Vagina (tissue), 2 donors: ENCODE measurements at places on chromosomes 16 and 17.

DNA sequence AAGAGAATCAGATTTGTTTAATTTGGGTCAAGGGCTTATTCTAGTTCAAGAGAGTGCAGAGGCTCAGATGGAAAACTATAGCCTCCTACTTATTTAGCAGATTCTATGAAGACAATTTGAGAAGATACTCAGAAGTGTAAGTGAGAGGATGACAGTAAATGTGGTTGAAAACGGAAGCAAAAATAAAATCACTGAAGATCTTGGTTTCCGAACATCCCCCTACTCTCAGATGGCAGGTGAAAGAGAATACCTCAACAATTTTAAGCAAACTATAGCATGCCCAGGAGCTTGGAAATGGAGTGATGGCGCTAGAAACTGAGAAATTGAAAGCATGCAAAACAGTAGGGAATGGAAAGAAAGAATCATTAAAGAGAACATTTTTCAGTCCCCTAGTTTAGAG, 705.5 kb upstream of the CDH8 start:
- DNase-seq, result no peak

GRCh38 chr16:80114699-80115098, 426.1 kb upstream of the DYNLRB2 start:
- no peak for DNase-seq

DNA sequence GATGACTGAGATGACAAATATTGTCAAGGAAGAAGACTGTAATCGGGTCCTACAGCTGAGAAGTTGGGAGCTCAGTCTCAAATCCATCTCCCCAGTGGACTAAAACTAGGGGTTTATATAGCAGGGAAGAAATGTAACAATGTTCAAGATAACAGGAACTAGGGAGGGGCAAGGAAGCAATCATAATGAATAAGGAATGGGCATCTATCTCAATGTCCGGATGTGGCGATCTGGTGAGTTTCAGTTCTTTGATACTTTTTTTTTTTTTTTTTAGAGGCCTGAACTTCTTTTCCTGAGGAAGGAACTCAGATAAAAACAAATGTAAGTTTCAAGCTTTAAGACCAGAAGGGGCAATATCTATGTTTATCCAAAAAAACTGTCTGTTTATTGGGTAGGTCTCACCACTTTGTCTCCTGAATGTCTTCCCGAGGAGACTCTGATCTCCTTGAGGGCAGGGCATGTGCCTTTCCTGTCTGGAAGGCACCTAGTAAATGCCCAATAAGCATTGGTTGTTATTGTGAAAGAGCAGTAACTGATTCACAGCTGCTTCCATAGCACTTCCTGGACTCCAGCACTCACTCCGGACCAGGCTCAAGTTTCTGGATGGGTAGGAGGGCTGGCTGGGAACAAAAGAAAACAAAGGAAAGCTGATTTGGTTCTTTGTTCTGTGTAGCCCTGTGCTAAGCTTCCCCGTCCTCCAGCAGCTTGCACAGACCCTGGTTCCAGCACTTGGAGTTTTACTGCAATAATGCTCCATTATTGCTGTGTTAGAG, 51.9 kb downstream of the MEOX1 start:
- no peak for DNase-seq

GRCh38 chr16:11575223-11575589, 11.5 kb downstream of the LITAF start:
- no peak for DNase-seq

GRCh38 chr16:88069397-88070168, 118.3 kb downstream of the BANP start:
- no peak for DNase-seq

DNA sequence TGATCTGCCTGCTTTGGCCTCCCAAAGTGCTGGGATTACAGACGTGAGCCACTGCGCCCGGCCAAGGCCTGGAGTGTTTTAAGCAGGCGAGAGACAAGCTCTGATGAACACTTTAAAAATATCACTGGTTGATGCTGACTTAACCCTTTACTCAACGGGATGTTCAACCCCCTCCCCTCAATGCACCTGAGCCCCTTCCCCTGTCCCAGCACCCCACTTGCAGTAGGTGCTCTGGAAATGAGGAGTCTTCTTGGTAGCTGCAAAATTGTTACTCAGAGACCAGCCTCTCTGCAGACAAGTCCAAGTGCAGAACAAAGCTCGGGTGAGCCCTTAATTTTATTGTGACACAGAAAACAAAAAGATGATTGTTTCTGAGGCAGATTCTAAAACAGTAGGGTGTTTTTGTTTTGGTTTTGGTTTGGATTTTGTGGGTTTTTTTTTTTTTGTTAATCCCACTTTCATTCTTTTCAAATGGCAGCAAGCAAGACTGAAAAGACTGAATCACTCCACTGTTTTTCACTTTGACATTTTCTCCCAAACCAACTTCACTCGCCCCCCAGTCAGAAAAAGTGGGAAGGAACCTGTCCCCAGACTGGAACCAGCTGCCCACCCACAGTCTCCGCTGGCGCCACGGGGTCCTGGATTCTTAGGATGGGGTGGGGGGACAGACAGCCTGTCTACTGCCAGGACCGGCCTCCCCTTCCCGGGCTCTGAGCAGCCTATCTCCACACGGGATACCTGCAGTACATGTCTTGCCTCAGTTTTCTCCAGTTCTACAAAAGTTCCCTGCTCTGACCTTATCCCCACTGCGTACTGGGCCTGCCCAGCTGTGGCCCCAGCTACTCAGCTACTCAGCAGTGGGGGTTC, 5.2 kb upstream of the PLLP start:
- no peak for DNase-seq

- no peak for DNase-seq
These were observed 33.7 kb downstream of the ENGASE start for GRCh38 chr17:79108232-79108850.

- no peak for DNase-seq
These were observed 12.4 kb downstream of the TAC4 start for GRCh38 chr17:49835472-49835871.

DNA sequence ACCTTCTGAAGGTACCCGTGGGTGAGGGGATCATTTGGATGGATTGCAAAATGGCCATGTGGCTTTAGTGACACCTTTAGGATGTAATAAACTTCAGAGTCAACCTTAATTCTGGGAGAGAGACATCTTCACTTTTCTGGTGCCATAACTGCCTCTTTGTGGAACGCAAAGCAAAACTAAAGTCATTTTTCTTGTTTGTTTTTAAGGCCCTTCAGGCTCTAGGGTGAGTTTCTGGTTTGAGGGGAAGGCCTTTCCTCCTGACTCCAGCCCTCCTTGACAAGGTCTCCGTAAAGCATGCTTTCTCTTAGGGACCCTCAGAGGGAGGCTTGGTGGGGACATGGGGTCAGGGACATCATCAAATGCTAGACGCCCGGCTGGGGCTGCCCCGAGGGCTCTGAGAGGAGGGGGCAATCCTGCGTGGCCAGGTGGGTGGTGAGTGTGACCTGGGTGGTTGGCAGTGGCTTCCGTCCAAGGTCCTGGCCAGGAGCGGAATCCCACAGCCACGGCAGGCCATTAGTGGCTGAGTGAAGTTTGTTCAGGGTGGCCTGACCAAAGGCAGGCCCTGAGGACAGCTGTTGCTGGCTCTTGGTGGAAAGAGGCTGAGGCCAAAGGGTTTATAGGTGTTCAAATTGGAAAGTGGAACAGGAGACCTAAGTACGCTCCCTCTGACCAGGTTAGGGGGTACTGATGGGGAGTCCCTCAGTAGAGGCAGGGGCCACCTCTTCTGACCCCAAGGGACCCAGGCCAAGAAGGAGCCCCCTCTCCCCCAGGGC, 112.2 kb downstream of the METRNL start:
- peak; percentile 83 for DNase-seq

DNA sequence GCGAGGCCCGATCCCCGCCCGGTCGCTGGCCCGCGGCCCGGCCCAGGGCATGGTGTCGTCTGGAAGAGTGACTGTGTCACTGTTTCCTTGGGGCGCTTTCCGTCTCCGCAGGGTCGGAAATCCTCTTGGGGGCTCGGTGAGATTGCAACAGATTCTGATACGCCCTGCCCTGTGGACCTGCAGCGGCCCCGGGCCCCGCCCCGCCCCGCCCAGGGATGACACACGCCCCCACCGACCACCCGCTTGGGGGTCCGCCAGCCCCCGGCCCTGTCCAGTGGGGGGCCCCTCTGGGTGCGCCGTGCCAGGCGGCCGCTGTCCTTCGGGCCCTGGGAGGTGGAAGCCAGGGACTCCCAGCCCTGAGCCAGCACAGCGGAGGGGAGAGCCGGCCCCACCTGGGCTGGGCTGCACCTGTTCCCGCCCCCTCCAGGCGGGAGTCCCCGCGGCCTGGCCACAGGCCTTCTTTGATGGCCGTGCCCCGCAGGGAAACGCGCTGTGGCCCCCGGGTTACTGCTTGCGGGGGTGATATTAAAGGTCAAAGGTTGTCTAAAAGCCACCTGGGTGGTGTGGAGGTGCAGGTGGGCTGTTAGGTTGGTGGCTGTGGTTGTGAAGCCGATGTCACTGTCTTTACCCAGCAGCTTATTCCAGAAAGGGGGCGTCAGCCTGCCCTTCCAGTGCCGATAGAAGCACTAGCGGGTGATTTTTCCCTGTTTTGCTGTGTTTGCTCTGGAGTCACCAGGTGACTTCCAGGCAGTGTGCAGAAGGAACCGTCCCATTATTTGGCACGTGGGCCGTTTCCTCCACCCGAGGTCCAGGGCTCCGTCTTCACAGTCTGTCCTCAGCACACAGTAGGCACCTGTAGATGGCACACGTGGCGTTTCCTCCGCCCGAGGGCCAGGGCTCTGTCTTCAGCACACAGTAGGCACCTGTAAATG, 752 bp downstream of the TBC1D24 start:
- DNase-seq, result no peak

DNA sequence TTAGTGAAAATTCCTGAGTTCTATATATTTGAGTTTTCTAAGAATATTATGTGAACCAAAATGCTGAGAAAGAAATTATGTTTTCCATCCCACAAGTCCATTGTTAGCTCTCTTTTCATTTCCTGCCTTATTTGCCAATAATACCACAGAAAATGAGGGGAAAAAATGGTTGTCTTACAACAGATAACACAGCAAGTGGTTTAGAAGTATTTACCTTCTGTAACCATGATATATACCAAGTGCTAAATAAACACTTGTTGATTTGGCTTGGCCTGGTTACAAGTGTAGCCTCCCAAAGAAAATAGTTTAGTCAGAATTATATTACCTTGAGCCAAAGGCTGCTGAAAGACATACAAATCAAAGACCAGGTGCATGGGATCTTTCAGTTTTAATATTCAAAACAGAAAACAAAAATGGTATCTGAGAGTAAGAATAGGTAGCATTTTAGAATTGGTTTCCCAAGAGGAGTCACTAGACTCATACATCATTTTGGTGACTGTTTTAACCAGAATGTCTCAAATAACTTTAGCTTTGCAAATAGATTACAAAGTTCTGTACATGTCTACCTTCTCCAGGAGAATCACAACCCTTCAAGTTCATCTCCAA, 439.8 kb upstream of the DYNLRB2 start:
- no peak for DNase-seq

DNA sequence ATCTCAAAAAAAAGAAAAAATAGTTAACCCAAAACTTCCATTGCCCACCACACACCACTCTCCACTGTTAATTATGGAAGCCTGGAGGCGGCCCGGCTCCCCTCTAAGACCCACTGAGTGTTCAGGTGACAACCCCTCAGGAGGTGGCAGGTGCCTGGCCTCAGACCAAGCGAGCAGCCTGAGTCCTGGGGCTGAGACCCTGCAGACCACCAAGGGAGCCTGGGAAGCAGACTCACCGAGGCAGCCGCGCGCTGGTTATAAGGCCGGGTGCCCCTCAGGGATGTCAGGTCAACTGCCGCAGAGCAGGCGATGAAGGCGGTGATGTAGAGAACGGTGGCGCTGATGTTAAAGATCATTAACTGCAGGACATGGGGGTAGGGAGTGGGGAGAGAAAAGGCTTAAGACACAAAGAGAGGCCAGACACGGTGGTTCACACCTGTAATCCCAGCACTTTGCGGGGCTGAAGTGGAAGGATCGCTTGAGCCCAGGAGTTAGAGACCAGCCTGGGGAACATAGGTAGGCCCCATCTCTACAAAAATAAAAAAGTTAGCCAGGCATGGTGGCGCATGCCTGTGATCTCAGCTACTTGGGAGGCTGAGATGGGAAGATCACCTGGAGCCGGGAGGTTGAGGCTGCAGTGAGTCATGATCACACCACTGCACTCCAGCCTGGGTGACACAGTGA, 13.3 kb downstream of the ARL2BP start:
- no peak for DNase-seq

DNA sequence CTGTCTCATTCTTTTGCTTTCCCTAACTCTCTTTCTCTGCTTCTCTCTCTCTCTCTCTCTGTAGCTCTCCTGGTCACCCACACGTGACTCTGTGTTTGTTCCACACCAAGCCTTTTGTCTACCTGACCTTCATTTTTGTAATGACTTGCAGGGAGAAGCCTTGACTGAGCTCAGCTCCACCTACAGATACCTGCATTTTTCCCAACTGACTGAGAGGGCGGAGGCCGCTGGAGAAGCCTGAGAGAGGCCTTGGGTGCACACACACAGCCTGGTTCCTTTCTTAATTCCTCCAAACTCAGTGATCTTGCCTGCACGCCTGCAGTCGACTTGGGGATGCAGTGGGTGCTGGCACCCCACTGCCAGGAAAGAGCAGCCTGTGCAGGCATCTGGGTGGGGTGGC, 68.8 kb downstream of the LYRM1 start:
- DNase-seq, result no peak

DNA sequence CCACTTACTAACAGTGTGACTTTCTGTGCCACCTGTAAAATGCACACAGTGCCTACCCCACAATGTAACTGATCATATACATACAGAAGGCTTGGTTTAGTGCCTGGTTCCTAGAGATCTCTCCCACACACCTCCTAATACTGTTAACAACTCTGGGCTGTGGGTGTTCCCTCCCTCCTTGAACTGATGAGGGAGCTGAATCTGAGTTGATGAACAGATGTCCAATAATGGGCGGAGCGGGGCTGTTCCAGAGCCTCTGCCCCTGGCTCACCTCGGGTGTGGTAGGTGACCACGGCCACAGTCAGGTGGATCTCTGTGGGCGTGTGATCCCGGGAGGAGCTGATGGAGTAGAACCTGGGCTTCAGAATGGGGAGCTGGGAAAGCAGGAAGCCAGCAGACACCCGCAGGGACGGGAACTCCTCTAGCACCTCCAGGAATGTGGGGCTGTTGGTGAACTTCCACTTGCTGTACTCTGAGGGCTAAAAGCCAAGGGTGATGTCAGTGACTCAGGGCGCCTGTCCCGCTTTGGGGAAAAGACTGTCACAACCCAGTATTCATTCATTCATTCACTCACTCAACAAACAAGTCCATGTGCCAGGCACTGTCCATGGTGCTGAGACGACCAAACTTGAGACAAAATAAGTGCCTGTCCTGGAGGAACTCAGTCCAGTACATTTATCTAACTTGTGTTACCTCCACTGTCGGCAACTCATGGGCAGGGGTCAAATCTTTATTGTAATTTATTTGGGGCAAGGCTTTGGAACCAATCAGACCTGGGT, 37.6 kb downstream of the NOS2 start:
- DNase-seq, result no peak

DNA sequence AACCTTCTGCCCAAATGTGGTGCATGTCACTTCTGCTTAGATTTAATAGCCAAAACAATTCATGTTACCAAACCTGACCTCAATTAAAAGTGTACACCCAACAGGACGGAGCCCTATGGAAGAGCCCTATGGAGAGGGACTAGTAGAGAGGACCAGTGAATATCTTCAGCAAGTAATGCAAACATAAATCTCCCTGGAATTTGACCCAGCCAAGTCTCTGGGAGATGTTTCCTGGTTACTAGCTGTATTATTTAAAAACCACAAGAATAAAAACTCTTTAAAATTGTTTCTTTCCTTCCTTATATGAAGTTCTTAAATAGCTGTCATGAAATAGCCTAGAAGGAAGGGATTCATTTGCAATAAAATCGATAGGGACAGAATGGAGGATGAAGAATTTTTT, 255.8 kb downstream of the CDH11 start:
- no peak for DNase-seq

GRCh38 chr17:68567035-68567434, 34.1 kb downstream of the FAM20A start:
- no peak for DNase-seq

- DNase-seq, result no peak
These were observed 1.2 kb upstream of the AMFR start for GRCh38 chr16:56426585-56426984.
